Mesothelial cell of epicardium (in vitro differentiated cells): ENCODE measurements at places on chromosomes 1 and 21.
A peak's percentile ranks its signal among the peaks of the same experiment; 100 is the strongest.

DNA sequence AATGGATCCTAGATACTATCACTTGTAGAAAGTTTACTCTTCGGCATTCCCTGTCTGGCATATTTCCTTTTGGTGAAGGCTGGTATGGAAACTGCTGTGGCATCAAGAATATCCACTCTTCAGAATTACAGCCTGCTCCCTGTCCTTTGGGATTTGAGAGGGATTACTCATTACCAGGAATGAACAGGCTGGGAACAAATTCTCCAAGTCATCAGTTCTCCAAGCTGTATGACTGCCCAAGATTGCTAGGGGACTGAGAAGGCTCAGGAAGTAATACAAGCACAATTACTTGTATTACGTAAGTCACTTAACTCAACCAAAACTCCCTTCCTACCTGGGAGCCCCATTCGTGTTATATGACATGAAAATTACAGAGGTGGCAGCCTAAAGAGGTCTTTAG, 49.6 kb downstream of the CD58 start:
- DNase-seq, result no peak

DNA sequence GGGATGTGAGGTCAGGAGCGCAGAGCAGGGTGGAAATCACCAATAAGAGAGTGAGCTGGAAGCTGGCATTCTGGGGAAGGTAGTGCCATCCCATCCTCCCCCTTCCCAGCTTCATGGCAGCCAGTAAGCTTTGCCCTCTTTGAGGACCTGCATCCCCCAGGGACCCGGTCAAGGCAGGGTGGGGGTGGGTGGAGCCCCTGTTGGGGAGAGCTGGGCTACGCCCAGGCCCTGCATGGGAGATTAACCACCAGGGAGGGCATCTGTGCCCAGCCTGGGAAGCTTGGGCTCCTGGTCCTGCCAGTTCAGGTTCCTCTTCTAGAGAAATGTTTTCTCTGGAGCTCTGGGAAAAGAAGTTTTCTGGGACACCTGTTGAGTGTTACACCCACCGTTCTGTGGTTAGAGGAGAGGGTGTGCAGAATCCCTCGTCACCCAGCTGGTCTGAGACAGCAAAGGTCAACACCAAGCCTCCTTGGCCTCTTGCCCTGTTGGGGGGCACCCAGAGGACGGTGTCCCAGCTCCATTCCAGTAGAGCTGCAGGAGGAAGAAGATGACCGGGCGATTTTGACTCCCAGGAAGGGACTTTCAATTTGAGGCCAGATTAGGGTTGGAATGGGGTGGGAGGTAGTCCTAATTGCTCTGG, 30.1 kb upstream of the TENT5C start:
- no peak for DNase-seq

DNA sequence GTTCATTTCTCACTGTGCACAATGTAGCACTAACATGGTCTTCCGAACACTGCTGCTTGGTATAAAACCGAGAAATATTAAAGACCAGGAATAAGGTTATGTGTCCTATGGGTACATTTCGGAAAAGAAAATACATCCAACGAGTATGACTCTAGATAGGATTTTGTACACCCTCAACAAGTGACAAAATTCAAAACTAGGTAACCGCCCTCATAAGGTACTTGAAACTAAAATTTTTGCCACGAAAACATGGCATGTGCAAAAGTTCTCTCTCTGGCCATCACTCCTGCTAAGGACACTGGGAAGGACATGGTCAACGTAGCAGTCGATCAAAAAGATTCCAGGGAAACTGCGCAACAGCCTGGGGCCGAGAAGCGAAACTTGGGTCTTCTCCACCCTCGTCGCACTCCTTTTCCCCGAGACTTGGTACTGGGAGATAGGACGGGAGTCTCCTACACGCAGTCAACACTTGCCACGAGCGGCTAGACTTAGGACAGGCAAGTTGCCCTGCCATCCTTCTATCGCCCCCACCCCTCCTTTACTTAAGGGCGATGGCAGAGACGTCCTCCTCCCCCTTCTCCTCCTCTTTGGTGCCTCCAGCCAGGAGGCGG, 338 bp upstream of the TOR1AIP1 start:
- no peak for DNase-seq

- DNase-seq, result peak; percentile 61
These were observed 23.9 kb downstream of the GPR161 start for GRCh38 chr1:168112673-168113305.

GRCh38 chr1:48227165-48228013, 4.9 kb downstream of the SLC5A9 start:
- DNase-seq, result no peak

DNA sequence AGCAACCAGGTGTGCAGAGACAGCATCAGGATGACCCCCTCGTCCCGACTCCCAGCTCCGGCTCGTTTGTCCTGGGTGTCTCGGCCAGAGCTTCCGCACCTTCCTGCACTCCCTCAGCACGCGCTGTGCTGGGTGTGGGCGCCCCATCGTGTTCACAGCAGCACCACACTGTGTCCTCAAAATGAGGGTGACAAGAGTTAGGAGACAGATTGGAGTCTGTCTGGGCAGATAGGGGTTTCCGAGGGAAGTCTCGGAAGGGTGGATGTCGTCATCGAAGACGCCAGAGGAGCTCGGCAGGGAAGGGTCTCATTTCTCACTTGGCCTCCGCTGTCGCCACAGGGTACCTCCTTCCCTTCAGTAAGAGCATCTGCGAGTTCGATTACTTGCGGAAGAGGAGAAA, 4.1 kb downstream of the CCDC27 start:
- DNase-seq, result no peak

DNA sequence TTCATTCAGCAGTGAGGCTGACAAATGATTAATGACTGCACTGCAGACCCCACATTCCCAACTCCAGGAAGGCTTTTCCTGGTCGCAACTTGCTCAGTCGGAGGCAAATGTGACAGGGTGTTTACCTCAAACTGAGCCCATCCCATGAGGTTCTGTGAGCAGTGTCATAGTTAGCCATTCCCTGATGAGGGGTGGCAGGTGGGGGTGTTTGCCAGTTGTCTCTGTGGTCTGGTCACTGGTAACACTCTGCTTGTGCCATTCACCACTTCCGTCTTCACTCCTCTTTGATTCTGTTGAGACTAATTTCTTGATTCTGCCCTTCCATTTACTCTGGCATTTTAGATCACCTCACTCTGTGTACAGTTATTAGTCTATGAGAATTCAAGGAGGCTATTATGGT, 73.5 kb downstream of the NOS1AP start:
- DNase-seq, result no peak

DNA sequence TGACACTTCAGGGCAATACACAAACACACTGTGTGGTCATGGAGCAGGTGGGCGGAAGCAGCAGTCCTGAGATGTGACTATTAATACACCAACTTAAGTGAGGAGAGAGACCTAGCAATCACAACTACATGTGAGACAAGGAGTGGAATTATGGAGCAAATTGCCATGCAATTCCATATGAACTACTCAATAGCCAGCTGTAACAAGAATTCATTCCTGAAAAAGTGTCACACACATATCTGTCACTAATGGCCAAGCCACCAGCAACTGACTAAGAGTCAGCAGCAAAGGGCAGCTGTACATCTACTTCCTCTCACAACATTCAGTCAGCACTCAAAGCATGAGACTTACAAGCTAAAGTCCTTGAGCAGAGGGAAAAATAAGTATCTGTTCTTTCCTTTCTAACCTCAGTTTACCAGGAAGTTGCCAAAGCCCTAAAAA, 46.2 kb downstream of the GPR3 start:
- DNase-seq, result no peak

GRCh38 chr1:224458296-224458695, 23.7 kb upstream of the WDR26 start:
- DNase-seq, result no peak

- DNase-seq, result no peak
These were observed 35.0 kb downstream of the MTOR start for GRCh38 chr1:11227106-11228077.

DNA sequence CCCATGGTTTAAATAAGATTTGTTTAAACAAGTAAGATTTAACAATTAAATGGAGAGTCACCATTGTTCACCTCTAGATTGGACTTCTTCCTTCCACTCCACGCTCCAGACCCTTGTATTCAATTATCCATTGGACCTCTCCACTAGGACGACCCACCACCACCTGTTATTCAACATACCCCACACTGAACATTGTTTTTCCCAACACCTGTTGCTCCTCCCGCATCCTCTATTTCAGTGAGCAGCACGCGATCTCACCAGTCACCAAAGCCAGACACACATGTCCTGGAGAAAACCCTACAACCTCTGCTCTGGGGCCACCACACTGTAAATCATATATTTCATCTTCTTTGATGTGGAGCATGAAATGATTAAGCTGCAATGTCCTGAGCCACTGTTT, 28.6 kb downstream of the ATP8B2 start:
- DNase-seq, result no peak

DNA sequence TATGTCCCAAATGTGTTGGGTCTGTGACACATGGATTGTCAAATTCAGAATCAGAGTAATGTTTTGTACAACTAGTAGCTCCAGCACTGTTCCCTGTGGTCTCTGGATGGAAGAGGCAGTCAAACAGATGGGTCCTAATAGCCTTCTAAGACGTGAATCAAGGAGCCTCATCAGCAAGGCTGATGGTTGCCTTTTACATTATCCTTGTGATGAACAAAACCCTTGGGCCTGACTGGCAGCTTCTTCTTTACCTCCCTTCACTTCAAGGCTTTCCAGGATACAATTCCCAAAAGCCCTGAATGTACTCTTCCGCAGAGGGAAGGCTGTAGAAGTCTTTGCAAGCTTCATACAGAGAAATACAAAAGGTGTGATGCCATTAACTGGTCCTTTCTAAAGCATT, 633.3 kb downstream of the USP25 start:
- DNase-seq, result no peak

DNA sequence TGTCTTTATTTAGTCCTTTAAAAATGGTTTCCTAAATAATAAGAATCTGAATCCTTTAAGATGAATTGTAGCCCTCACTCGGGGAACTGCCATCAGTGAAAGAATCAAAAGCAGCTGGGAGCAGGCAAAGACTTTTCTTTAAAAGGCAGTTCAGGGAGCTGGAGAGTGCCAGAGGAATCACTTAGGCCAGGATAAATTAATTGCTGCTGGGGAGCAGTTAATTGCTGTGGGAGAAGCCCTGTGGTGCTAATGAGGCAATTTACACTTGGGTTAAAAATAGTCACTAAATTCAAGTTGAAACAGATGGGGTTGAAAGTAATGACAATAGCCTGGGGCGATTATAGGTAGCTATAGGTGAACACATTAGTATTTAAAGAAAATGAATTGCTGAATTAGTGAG, 38.7 kb upstream of the COL24A1 start:
- no peak for DNase-seq

GRCh38 chr1:67874501-67875111, 41.3 kb upstream of the GNG12 start:
- DNase-seq, result no peak

- DNase-seq, result no peak
These were observed 10.1 kb downstream of the KDM1A start for GRCh38 chr1:23029337-23029736.
